ENCODE measurements at places on chromosomes 2 and 18.

DNA sequence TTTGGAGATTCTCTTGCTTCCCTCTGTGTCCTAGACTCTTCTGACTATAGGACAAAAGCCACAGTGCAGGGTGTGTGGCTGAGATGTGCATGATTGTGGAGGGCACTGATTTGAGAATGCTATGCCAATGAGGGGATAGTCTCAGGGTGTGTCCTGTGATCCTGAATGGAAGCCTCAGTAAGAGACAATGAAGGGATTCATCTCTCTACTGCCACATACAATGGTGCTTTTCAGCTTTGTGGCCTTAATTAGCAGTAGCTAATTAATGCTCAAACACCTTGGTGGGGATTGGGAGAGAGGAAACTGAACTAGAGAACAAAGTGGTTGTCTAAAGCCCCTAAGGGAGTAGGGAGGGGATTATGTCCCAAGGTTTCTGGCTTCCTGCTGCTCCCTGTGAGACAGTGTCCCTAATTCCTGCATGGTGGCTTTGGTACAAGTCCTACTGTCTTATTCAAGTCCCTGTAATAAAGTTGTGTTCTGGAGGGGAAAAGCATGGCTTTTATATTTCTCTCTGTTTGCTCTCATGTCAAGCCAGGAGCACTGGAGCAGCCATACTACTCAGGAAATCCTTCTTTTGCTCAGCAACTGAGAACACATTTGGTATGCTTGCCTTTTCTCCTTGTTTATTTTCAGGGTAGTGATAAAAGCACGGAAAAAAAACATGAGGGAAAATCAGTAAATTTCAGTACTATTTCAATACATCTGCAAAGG, 415.2 kb upstream of the TCF4 start:
- DNase-seq, result no peak

DNA sequence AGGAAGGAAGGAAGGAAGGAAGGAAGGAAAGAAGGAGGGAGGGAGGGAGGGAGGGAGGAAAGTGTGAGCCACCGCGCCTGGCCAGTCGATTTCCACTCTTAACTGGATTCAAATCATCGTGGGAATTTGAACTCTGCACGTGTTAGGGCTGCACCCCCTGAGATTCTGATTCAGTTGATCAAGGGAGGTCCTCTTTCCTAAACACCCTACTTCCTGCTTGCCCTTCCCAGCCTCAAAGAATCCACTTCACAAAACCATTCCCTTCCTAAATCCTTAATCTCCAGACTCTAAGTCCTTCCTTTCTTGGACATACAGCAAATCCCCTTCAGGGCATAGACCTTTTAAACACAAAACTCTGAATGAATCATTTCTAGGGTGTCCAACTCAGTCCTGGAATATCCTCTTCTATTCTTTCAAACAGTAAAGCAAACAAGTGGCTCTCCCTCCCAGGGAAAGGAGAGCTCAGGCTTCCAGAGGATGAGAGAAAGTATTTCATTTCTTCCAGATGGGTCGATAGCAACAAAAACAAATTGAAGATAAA, 68.2 kb upstream of the MBOAT2 start:
- DNase-seq, result no peak

DNA sequence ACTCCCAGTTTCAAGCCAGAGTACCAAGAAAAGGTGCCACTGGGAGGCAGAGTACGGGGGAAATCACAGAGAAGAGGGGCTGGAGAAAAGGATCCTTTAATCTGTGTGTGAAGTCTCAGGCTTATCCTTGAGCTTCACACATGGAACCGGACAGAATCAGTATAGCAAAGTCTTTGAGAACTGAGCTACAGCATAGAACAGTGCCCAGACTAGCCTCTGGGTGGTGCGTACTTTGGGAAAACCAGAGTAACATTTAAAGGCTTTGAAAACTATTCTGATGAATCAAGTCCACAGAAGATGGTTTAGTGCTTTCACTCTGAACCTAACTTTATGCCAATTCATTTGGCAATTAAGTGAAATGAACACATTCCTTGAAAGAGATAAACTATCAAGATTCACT, 83.1 kb downstream of the BABAM2 start:
- DNase-seq, result no peak

DNA sequence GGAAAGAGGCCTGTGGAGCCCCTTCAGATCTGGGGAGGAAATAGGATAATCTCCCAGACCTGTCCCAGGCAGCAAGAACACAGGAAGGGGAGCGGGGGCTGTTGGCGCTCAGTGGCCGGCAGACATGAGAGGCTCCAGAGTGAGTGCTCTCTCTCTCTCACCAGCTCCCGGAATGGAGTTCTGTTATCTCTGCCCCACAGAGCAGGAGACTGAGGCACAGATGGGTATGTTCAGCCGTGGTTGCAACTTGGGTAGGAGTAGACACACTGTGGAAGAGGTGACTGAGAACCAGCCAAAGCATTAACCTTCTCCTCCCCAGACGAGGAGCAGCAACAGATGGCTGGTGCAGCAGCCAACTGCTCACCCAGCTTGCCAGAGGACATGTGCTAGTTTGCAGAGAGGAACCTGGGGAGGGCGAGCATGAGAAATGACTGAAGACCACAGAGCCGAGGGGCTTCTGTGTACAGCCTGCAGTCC, 82.0 kb downstream of the NRP2 start:
- DNase-seq, result no peak

GRCh38 chr18:22026889-22027288, 142.5 kb upstream of the GATA6 start:
- DNase-seq, result no peak

GRCh38 chr2:165627470-165627869, 158.0 kb downstream of the CSRNP3 start:
- DNase-seq, result no peak

DNA sequence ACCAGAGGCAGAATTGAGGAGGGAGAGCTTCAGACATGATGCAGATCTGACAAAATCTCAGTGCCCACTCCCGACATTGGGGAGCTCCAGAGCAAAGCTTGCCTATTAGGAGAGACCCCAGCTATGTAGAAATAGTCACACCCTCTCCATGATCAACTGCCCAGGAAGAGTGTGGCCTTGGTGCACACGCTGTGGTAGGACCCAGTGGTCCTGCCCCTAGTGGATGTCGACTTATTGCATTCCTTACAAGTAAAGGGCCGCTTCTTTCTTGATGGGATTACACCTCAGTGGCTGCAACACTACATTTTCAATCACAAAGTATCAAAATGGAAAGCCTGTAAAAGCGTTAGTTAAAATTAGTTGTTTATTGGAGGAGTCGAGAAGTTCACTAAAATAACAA, 64.2 kb downstream of the VRK2 start:
- no peak for DNase-seq

GRCh38 chr2:6948677-6949351, 31.6 kb downstream of the RNF144A start:
- no peak for DNase-seq

GRCh38 chr2:134706587-134707329, 12.0 kb downstream of the TMEM163 start:
- no peak for DNase-seq

DNA sequence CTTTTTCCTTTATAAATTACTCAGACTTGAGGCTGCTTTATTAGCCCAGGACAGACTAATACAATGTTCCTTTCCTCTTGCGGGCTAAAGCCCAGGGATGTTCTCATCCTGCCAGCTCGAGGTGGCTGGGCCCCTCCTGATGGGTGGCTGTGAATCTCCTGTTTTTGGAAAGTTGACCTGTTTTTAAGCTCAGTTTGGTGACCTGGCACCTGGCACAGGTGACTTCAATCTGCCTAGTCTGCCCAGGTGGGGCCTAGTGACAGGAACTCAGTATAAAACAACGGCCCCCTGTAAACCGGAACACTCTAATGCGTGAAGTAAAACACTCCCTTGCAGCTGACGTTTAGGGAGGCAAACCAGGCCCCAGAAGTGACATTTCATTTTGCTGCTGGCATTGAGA, 92.7 kb upstream of the SNTG2 start:
- no peak for DNase-seq

GRCh38 chr2:221235941-221236340, 336.2 kb downstream of the EPHA4 start:
- DNase-seq, result no peak

GRCh38 chr2:45264227-45265225, 255.3 kb upstream of the SIX2 start:
- no peak for DNase-seq

DNA sequence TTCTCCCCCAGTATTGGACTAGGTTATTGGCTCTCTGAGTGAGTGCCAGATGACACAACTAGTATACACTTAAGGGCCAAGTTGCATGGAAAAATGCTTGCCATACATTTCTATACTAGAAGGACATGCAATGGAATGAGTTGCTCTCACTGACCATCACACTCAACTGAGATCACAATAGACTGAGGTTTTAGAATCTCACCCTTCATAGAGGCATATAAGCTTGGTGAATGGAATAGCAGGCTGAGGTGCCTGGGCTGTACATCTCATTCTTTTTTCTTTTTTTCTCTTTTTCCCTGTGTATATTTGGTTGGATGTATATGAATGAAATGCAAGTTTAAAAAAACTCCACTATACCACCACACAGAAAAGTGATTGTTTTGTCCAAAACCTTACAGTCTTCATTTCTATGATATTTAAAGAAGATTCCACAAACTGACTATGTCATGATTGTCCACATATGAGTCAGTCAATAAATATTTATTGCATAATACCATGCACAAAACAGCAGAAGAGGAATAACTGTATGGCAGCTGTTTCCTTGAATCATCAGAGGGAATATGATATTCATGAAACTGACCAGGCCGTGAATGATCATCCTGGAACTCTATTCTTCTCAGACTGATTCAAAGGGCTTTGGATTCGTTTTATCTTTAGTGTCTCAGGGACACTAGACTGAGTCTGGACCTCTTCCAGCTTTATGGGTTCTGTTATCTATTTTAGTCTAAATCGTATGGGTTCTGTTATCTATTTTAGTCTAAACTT, 122.6 kb upstream of the STK17B start:
- no peak for DNase-seq

- DNase-seq, result no peak
Observed at GRCh38 chr2:1004398-1004797, 53.7 kb downstream of the SNTG2 start.

- DNase-seq, result no peak
Observed at GRCh38 chr2:174012347-174013314, 47.5 kb upstream of the SP3 start.

- no peak for DNase-seq
Observed at GRCh38 chr2:186959486-186959885, 110.5 kb upstream of the ZSWIM2 start.

GRCh38 chr2:150047620-150048222, 439.7 kb downstream of the RND3 start:
- no peak for DNase-seq

GRCh38 chr2:235238537-235238936, 255.3 kb upstream of the AGAP1 start:
- DNase-seq, result no peak

DNA sequence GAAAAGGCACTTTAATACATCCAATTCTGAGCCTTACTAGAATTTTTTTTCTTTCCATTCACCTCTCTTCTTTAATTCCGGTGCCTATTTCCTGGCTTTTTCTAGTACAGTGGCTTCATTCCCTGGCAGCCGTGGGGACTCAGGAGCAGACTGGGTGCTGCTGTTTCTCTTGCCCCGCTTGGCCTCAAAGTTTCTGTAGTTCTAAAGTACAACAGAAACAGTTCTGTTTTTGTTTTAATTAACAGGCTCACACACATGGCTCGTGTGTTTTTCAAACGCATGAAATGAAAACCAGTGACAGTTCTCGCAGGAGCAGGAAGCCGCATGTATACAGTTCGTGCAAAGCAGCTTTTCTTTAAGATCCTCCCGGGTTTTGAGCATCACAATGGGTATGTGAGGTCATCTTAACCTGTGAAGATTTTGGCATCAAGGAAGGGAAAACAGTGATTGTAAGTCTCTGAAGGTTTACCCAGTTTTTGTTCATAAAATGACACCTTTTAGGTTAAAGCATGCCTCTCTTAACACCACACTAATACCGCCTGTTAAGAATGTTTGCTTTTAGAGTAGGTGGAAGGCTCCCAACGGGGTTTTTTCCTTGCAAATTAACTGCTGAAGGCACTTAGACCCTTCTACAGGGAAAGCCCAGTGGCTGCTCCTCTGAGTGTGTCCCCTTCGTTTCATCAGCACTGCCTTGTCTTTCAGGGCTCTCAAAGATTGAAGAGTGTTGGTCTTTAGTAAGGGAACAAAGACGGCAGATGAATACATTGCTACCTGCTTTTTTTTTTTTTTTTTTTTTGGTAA, 5.8 kb downstream of the FZD7 start:
- DNase-seq, result no peak

GRCh38 chr2:67773851-67774250, 289.0 kb downstream of the C1D start:
- DNase-seq, result no peak

GRCh38 chr18:6057604-6058003, 162.3 kb upstream of the TMEM200C start:
- no peak for DNase-seq

DNA sequence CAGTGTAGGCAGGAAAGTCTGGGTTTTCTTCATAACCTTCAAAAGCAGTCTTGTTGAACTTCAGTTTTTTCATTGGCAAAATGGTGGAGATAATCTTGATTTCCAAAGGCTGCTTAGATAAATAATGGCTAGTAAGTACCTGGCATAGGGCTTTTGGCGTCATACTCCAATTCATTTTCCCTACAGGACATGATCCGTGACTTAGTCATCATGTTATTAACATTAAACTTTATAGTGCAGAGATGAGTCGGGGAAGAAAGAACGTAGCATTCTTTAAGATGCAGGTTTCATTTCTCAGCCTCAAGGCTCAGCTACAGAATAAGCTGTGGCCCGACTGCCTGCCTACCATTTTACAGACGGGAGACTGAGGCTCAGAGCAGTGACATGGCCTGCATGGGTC, 64.0 kb downstream of the RALBP1 start:
- DNase-seq, result no peak

DNA sequence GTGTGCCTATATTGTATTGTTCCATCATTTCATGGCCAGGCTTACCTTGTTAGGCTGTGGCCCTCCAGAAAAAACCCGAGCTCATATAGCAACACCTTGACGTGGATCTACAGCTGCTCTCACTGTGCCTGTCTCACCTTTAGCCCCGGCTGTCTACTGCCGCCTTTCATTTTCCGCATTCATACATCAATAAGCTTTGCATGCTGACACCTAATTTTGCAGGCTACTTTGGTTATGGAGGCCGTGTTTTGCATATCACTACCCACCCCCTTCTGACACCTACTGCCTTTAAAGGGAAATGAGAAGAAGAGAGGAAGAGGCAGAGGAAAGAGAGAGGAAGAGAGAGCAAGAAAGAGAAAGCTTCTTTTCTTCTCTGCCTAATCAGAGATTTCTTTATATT, 702.9 kb downstream of the BCL11A start:
- DNase-seq, result no peak

DNA sequence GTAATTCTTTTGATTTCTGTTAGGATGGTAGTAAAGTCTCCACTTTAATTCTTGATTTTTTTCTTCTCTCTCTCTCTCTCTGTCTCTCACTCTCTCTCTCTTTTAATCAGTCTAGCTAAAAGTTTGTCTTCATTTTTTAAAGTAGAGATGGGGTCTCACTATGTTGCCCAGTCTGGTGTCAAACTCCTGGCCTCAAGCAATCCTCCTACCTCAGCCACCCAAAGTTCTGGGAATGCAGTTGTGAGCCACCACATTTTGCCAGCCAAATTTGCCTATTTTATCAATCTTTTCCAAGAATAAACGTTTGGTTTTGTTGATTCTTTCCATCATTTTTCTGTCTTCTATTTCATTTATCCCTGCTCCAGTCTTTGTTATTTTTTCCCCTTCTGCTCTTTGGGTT, 23.9 kb upstream of the ACOXL start:
- DNase-seq, result no peak

GRCh38 chr2:241837197-241837965, 21.3 kb downstream of the PDCD1 start:
- no peak for DNase-seq

GRCh38 chr2:24261441-24261840, 86.6 kb downstream of the FAM228A start:
- DNase-seq, result no peak

GRCh38 chr2:69490486-69490885, 53.3 kb upstream of the NFU1 start:
- DNase-seq, result no peak
